GOT3 (cell line): ENCODE measurements at places on chromosomes 16 and 17.

DNA sequence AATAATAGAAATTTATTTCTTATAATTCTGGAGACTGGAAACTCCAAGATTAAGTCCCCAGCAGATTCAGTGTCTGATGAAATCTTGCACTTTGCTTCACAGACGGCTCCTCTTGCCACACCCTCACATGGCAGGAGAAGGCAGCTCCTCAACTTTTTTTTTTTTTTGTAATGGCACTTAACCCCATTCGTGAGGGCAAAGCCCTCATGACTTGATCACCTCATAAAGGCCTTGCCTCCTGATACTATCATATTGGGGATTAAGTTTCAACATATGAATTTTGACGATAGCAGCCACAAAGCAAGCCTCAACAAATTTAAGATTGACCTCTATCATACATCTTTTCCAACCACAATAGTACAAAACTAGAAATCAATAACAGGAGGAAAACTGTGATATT lies 42.3 kb upstream of the CDYL2 start:
- DNase-seq: no peak

DNA sequence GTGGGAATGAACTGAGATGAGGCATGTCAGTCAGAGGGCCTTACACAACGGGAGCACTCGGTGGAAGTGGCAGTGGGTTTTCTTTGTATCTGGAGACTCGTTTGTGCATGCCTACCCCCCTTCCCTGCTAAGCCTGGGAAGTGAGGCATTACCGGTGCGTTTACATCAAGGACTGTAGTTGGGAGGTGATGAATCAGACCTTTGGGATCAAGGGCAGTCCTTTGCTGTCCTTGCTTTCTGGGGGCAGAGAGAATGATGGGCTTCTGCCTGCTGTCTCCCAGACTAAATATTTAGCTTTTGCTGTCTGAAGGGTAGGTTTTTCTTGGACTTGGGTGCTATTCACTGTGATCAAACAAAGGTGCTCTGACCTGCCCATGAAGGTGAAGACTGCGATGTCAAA lies 83.0 kb downstream of the WWP2 start:
- DNase-seq: no peak

DNA sequence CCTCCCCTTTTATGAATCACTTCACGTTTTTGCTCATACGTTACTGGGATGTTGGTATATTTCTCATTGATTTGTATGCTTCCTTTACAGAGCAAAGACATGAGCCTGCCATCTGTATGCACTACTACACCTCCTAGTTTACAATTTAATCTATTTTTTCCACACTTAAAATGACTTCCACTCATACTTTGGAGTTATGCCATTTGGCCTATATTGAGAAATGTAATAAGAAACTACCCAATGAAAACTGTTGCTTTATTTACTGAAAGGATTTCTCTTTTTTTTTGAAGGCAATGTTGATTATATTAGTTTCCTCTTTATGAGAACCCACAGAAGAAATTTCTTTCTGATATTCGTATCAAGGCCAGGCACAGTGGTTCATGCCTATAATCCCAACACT lies 43.1 kb downstream of the DUSP14 start:
- DNase-seq: no peak

DNA sequence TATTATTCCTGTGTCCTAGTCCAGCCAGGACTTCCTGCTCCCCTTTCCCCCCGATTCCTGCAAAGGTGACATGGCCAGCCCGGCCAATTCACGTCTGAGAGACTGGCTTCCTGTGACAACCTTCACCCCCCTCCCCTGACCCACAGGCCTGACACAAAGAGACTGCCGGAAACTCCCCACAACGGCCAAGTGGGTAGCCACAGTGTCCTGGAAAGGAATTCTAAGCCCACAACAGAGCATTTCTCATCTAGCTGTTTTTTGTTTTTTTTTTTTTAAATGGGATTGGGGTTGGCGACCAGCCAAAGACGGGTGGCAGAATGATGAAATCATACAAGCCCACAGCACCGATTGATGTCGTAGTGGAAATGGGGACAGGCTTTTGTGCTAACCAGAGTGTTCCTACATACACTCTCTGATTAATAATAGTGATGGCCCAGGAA lies 2.8 kb upstream of the XAF1 start:
- no peak for DNase-seq

DNA sequence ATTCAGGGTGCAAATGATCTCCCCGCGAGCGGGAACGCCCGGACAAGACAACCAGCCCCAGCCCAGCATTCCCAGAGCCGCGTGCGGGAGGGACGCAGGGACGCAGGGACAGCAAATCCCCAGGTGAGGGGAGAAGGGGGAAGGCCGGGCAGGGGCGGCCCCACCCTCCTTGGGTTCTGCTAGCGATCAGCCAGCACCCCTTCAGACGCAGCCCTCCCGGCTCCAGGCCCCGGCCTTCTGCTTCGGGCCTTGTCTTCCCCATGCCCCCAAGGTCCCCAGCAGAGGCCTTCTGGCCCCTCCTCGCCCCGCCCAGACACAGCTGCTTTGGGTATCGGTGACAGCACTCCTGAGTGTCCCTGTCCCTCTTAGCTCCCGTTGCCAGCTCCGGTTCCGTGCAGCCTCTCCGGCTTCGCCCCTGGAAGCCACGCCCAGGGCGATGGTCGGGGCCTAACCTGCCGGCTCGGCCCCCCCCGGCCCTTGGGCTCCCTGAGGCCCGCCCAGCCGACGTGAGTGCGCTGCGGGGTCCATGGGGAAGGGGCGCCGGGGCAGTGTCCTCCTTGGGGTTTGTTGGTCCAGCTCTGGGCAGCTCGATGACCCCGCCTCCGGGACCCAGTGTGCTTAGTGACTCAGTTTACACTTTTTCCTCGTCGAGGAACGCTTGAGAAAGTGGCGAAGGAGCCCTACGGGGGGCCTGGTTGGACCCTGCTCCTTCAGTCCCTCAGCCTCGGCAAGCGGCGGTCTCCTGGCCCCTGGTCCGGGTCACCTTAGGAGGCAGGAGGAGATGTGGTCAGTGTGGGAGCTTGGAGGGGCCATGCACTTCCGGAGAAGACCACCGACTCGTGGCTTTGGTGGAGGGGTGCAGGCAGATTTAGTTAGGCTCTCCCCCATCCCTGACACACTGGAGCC lies 50.5 kb upstream of the AMZ2 start:
- DNase-seq: no peak

DNA sequence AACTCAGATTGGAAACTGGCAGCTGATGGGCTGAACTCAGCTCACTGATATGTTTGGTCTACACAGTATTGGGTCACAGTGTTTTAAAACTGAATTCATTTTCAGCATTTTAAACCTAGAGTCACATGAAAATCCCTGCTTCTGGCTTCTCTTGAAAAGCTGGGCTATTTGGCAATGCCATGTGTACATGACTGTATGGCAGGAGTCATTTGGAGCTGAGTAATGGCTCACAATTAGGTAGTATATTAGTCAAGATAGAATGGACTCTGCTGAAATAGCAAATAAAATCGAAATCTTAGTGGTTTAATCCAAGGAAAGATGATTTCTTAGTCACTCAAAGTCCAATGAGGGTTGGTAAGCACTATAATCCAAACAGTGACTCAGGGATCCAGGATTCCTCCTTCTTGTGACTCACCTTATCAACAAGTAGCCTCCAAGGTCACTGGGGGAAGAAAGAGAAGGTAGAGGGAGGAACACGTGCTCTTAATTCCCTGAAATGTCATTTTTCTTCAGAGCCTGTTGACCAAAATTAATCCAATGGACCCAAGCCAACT lies 13.9 kb upstream of the PMP22 start:
- DNase-seq: no peak
